Smooth muscle cell of trachea (primary cell): ENCODE measurements at places on chromosomes 2 and 18. TPM values are rescaled to one million over a fixed set of nuclear protein-coding genes. Genes with fewer than 3 reads are reported as not detected.

Gene ERFE
- total RNA-seq: 3.6 and 4.2 TPM in 2 replicates

Gene DAW1
- 0.17 and 0.29 TPM in 2 replicates for total RNA-seq

Gene PCARE
- total RNA-seq: not detected in 2 replicates

Gene NEMP2
- 3.1 and 3.3 TPM in 2 replicates for total RNA-seq

Gene MYO7B
- under 0.01 TPM in 1 of 2 replicates, not detected in the other for total RNA-seq

Gene RAB6C
- not detected in 2 replicates for total RNA-seq

Gene ANKRD62
- not detected in 2 replicates for total RNA-seq

Gene LRRTM1
- not detected in 2 replicates for total RNA-seq

Gene UGT1A3
- not detected in 2 replicates for total RNA-seq

Gene NYAP2
- not detected in 2 replicates for total RNA-seq

Gene EPB41L5
- total RNA-seq: 14.3 and 14.6 TPM in 2 replicates

Gene GLI2
- total RNA-seq: 3.2 and 13.1 TPM in 2 replicates

Gene LOXHD1
- not detected in 2 replicates for total RNA-seq

Gene IL1R2
- 0.83 TPM in 1 of 2 replicates, not detected in the other for total RNA-seq

Gene OR6B3
- total RNA-seq: not detected in 2 replicates

Gene SIX3
- not detected in 2 replicates for total RNA-seq

Gene GPR35
- total RNA-seq: 0.99 TPM in 1 of 2 replicates, not detected in the other

Gene IAH1
- total RNA-seq: 68.1 and 84.9 TPM in 2 replicates

Gene POTEI
- total RNA-seq: under 0.01 TPM in 1 of 2 replicates, not detected in the other

Gene ALKAL2
- not detected in 2 replicates for total RNA-seq
